Activated CD8-positive, alpha-beta T cell treated with anti-CD3 and anti-CD28 coated beads for 36 hours (primary cell): ENCODE measurements at places on chromosomes 7 and 10.

- DNase-seq = no peak
These were observed 379.5 kb downstream of the PAXIP1 start for GRCh38 chr7:154623399-154623798.

GRCh38 chr10:48520184-48520506 is 84.7 kb downstream of the ARHGAP22 start:
- DNase-seq = no peak

- DNase-seq = no peak
These were observed 52.3 kb upstream of the SLC35B4 start for GRCh38 chr7:134368851-134369544.

- DNase-seq = no peak
These were observed 116.8 kb upstream of the WNT16 start for GRCh38 chr7:121212036-121212435.

- DNase-seq = no peak
These were observed 18.8 kb downstream of the AS3MT start for GRCh38 chr10:102888048-102888447.

DNA sequence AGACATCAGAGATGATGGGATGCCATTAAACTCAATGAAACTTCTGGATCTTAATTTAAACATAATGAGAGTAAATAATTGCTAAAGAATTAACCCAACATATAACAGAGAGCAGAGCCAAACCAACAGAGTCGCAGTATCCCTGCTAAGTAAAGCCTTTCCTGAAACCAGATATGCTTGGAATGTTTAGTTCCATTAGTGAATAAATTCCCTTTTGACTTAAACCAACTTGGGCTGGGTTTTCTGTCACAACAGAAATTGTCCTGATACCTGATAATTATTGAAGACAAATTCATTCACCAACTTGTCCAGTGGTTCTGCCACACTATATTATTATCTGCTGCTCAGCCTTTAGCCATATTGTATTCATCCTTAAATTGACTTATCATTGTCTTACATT is 286.7 kb downstream of the FZD1 start:
- no peak for DNase-seq

GRCh38 chr10:62614389-62615157 is 189.9 kb upstream of the ADO start:
- DNase-seq = peak; percentile 65

GRCh38 chr10:43389867-43390266 is 18.4 kb downstream of the FXYD4 start:
- DNase-seq = no peak

- DNase-seq = no peak
These were observed 166.4 kb downstream of the PPP1R17 start for GRCh38 chr7:31853380-31853779.

GRCh38 chr10:113515601-113516000 is 37.3 kb upstream of the HABP2 start:
- DNase-seq = no peak

GRCh38 chr10:113443141-113443925 is 109.5 kb upstream of the HABP2 start:
- no peak for DNase-seq

DNA sequence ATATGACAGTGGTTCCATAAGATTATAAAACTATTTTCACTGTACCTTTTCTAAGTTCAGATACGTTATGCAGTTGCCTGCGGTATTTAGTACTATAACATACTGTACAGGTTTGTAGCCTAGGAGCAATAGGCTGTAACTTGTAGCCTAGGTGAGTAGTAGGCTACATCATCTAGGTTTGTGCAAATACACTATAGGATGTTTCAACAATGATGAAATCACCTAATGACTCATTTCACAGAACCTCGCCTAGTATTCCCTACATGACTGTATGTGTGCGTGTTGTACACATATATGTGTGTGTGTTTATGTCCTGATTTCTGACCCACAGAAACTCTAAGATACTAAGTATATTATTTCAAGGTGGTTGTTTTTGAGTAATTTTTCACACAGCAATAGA is 139.0 kb downstream of the HERPUD2 start:
- no peak for DNase-seq

DNA sequence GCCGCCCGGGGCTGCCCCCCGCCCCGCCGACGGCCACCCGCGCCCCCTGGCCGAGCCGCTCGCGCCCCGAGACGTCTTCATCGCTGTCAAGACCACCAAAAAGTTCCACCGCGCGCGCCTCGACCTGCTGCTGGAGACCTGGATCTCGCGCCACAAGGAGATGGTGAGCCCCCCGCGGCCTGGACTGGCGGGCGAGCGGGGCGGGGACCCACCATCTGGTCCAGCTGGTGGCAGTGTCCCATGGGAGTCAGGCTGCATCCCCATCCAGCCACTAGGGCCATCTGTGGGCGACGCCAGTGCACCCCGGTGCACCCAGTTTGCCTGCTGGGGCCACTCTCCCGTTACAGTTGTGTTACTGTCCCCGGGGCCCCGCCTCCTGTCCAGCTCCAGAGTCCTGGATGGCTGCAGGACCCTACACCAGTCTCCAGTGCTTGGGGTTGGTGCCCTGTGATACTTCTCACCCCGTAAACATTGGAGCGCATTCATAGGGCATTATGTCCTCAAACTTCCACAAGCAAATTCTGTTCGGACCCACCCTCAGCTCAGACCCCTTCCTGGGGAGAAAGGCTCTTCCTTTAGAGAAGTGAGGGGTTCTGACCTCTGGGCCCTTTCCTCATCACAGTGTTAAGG is 672 bp downstream of the LFNG start:
- DNase-seq = peak; percentile 56

GRCh38 chr10:80567292-80567691 is 29.6 kb downstream of the SH2D4B start:
- no peak for DNase-seq

- DNase-seq = no peak
These were observed 85.5 kb downstream of the SEMA3D start for GRCh38 chr7:85101347-85101746.

GRCh38 chr10:119337796-119338432 is 130.5 kb downstream of the GRK5 start:
- DNase-seq = no peak
